ENCODE measurements at places on chromosomes 3 and 15.

- DNase-seq, result no peak
These were observed 688.2 kb downstream of the SI start for GRCh38 chr3:164390046-164390445.

- no peak for DNase-seq
These were observed 36.9 kb upstream of the SNRK start for GRCh38 chr3:43249405-43249804.

- peak; percentile 85 for DNase-seq
These were observed 299.8 kb upstream of the EPHA3 start for GRCh38 chr3:88807491-88808105.

GRCh38 chr3:100335434-100335833 is 877 bp downstream of the NIT2 start:
- peak; percentile 13 for DNase-seq

GRCh38 chr3:106115557-106115956 is 246.7 kb upstream of the CBLB start:
- DNase-seq, result no peak

DNA sequence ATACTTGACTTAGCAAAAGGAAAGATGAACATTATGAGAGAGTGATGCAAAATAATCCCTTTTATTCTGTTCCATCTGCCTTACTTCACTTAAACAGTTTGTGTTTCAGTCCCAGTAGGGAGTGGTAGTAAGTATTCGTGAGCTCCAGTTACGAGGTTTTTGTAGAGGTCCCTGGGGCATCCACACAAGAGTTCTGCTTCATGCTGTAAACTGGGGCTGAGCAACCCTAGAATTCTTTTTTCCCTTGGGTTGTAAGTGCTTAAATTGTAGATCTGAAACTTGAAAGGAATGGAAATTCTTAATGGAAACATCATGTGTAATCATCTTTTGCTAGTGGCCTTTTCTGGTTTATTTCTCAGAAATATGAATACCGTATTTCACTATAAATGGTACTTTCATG is 79.5 kb downstream of the SEMA6D start:
- peak; percentile 15 for DNase-seq

DNA sequence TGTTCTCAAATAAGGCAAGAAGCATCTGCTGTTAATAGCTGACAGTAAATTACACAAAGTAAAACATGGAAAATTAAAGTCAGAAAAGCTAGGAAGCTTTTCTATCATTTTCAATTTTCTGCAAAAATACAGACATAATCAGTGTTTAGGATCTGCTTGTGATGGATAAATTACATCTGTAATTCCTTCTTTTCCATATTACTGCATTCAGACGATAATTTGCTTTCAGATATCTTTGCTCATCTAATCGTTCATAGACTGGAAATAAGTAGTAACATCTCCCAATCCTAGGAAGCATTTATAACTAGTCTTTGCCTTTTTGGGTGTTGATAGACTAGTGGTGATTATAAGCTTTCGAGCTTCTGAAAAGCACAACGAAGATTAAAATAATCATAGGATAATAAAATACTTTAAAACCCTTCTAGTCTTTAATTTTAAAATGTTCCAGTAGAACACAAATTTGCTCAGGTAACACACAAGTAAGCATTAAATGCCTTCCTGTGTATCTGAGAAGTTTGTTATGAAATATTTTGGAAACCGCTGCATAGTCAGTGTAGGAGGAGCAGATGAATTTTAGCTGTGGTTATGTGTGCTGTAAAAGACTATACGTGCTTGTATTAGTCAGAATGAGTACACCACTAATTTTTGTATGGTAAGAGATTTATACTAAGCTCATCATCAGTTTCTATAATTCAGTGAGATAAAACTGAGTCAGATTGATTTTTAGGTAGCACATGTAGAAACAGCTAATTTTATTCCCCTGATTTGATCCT is 41.0 kb downstream of the MBNL1 start:
- DNase-seq, result peak; percentile 64

- peak; percentile 20 for DNase-seq
These were observed 286.4 kb upstream of the BCHE start for GRCh38 chr3:166123576-166123975.

GRCh38 chr3:135975053-135975452 is 9.5 kb downstream of the PPP2R3A start:
- DNase-seq, result no peak

DNA sequence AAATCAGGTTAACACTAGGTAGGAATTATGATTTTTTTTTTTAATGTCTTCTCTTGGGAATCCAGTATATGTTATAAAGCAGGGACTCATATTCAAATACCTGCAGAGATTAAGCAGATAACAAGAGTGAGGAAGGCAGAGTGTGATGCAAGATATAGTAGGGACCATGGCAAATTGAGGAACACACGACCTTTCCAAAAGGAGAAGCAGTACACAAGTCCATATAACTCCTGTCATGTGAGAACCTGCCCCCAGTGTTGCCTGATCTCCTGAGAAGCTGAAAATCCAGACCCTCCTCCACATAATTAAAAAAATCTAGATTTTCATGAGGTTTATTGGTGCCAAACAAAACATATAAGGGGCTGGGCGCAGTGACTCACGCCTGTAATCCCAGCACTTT is 3.6 kb downstream of the RFC4 start:
- DNase-seq, result no peak
